T-helper 17 cell (primary cell): ENCODE measurements at places on chromosomes 5 and 9.
A peak's percentile ranks its signal among the peaks of the same experiment; 100 is the strongest.

GRCh38 chr5:104708027-104708426, 1145.4 kb upstream of the NUDT12 start:
- DNase-seq, result no peak

- DNase-seq, result no peak
Observed at GRCh38 chr9:33105959-33106358, 29.5 kb upstream of the SMU1 start.

- DNase-seq, result no peak
Observed at GRCh38 chr9:126204197-126204596, 122.4 kb upstream of the MVB12B start.

DNA sequence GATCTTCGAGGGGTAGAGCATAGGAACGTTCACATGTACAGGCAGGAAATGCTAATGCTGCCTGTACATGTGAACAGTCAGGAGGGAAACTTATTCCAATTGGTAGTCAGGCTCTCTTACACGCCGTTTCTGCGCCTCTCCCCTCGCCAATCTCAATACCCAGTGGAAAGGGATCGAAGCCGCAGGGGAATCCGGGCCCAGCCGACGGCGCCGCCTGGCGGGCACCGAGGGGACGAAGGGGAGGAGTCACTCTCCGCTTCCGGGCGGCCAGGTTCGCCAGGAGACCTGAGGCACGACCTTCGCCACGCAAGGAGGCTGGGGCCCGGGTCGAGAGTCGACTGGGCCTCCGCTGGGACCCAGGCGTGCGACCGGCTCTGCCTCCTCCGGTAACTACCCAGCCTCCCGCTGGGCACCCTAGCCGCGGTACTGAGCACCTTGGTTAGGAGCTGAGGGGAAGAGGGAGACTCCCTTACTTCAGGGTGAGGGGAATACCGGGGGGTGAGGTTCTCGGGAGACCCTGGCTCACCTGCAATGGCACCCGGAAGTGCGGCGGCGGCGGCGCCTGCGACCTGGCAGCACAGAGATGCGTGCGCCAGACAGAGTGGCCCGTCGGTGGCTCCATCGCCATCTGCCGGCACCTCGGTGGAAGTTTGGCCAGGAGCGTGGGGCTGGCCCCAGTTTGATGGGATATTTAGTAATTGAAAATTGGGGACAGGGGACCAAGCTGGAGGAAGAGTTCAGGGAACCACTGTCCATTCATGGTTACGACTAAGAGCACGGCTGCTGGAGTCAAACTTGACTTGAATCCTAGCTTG, at the start of gene PIGO:
Gene PIGO, minus strand, starts transcription at position 557 of the 815 bp plus-strand sequence. CDS start 1,026 bp downstream, outside the sequence.
- peak; percentile 83 for DNase-seq

DNA sequence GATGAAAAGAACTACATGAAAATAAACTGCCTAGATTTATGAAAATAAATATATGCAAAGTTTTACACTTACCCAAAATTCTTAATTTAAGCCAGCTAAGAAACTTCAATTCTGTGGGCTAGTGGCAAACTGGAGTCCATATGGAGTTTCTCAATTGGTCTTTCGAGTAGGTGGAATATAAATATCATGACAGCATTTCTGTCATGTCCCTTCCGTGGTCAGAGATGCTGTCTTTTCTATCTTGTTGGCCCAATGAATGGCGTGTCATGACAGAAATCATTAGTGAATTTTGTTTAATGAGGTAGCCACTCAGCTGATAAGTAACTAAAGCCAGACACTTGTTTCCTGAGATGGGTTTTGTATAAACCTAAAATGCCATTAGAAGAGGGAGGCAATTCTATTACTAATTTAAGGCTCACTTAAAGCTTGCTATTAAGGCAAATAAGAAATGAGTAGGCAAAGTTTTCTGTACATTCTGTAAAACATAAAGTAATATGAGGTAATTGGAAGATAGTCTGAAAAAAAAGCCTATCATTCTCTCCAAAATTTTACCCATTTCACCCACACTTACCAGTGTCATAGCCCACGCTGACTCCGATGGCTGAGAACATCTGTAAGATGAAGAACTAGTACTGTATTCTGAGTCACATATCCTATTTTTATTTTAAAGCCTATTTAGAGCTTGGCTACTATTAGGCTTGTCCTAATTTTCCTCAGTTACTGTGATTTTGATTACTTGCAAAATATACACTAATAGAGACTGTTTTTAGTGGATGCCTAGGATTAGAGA, 419.3 kb upstream of the MEF2C start:
- no peak for DNase-seq

- no peak for DNase-seq
Observed at GRCh38 chr5:6710551-6711318, 2.5 kb upstream of the TENT4A start.

- DNase-seq, result no peak
Observed at GRCh38 chr9:20988671-20989315, 42.6 kb downstream of the HACD4 start.

GRCh38 chr9:30519756-30520155, 1864.7 kb upstream of the ACO1 start:
- DNase-seq, result no peak

DNA sequence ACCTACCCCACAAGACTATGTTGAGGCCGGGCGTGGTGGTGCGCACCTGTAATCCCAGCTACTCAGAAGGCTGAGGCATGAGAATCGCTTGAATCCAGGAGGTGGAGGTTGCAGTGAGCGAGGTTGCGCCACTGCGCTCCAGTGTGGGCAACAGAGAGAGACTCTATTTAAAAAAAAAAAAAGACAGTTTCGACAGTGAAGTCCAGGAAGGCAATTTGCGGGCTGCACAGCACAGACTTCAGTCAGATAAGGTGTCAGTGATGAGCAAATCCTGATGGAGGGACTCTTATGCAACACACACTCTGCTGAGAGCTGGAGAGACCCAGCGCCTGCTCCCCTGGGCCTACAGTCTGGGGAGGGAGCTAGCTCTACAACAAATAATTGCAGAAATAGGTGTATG, 14.2 kb downstream of the CCNJL start:
- DNase-seq, result no peak

DNA sequence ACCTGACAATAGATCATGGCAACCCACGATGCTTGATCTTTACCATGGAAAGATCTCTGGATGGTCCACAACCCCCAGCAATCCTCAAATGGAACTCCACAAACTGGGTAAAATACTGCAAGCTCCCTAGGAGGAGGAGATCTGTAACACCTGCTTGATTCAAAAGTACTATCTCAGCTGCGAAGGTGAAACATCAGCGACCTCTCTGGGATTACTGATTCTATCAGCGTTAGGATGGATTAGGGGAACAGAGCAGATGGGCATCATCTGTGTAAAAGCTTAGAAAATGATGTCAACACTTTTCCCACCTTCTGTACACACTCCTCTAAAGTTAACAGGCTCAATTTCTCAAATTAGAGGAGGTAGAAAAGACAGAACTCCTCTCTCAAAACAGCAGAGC, 31.5 kb upstream of the TRPC7 start:
- no peak for DNase-seq

DNA sequence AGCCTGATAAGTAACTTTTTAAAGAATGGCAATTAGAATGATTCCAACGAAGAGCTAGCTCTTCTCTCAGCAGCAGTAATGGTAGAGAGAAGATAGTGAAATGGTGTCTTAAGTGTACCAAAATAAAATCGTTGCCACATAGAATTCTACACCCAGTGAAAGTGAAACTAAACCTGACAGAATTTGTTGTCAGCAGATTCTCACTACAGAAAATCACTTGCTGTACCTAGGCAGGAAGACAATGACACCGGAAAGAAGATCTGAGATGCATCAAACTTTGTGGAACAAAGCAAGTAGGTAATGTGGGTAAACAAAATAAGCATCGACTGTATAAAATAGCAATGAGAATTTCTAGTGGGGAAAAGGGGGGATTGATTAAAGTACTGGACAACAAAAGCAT, 20.7 kb upstream of the EBF1 start:
- DNase-seq, result no peak

DNA sequence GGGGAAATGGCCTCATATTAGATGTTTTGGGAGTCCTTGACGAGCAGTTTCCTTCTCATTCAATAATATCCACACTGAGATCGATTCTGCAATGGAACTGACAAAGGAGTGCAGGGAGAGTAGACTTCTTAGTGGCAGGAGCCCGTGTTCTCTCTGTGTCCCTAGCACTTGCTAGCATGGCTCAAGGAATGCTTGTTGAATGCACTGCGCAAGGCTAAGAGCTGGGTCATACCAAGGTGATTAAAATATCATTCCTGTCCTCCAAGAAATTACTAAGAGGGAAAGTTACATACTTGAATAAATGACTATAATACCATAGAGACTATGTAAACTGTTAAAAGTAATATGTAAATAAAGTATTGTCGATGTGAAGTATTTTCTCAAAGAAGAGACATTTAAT, 630.1 kb downstream of the IRX1 start:
- DNase-seq, result no peak

DNA sequence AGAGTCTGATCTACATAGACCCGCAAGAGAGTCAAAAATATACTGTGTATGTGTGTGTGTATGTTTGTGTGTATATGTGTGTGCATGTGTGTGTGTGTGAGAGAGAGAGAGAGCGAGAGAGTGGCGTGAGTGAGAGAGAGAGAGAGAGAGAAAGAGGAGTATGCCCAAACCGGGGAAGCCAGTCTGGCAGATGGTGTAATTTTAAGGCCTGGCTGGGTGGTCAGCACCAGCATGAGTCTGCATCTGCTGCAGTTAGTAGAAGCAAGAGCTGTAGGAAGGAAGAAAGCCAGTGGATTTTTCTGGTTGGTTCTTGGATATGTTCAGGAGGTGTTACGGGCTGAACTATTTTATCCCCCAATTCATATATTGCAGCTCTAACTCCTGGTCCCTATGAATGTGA, 75.2 kb downstream of the ACTBL2 start:
- no peak for DNase-seq

GRCh38 chr9:108933231-108933717, 650 bp downstream of the ELP1 start:
- DNase-seq, result no peak

- DNase-seq, result no peak
Observed at GRCh38 chr9:85639675-85640186, 102.0 kb downstream of the AGTPBP1 start.

DNA sequence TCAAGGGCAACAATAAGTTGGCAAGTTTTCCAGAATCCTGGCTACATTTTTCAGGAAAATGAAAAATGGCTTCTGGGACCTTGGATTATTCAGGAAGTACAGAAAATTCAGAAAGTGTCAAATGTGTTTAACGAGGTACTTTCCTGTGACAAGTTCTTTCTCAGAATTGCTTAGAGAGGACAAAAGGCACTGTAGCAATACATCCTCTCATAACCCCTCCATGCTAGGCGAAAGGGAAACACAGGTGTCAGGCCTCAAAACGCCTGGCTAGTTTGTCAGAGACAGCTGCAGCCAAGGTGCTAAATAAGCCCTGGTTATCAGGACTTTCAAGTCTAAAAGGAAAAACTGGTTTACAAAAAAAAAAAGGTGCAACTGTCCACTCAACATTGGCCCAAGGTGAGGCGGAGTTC, 115.2 kb downstream of the GNAQ start:
- DNase-seq, result no peak

DNA sequence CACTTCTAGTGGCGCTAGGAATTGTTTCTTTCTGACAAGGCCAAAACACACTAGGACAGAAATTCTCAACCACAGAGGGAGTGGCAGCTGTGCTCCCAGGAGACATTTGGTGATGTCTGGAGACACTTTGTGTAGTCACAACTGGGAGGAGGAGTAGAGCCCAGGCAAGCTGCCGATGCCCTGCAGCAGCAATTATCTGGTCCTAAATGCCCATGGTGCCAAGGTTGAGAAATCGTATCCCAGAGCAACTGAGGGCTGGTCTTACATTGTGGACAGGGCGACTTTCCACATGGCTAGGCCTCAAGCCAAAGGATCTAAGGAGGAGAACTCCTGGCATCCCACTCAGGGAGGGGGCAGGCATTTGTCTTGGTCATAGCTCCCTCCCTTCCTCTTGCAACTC, 259.9 kb downstream of the GADD45G start:
- no peak for DNase-seq

GRCh38 chr5:91361055-91361701, 21.9 kb downstream of the ARRDC3 start:
- no peak for DNase-seq

- no peak for DNase-seq
Observed at GRCh38 chr5:119445544-119445943, 6.8 kb upstream of the HSD17B4 start.

DNA sequence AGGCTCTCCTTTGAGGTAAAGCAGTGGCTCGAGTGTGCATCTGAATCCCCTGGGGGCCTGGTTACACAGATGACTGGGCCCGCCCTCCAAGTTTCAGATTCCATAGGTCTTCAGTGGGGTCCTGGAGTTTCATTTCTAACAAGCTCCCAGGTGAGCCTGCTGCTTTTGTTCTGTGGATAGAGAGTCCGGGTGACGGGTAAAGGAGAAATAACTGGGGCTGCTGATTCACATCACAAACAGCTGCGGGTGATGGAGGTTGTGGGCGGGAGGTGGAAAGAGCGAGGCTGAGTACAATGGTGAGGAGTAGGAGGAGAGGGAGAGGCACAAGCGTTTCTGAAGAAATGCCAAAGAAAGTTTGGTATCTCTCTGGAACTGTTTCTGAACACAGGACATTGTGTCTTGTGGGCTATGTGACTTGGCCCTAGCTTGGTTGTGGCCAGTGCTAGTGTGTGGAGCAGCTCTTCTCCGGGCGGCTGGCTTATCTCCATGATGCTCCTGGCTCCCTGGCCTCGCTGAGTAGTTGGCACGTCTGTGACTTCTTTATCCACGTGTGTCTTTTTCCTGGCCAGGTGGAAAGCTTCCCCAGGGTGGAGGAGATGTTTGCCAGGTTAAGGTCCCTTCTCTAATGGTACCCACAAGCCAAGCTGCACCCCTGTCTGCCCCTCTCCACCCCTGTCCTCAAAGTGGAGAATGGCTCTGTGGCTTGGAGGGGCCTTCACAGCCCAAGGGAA, 61.7 kb downstream of the HSPA4 start:
- DNase-seq, result no peak

- DNase-seq, result no peak
Observed at GRCh38 chr5:127009784-127010183, 20.6 kb downstream of the MARCHF3 start.

DNA sequence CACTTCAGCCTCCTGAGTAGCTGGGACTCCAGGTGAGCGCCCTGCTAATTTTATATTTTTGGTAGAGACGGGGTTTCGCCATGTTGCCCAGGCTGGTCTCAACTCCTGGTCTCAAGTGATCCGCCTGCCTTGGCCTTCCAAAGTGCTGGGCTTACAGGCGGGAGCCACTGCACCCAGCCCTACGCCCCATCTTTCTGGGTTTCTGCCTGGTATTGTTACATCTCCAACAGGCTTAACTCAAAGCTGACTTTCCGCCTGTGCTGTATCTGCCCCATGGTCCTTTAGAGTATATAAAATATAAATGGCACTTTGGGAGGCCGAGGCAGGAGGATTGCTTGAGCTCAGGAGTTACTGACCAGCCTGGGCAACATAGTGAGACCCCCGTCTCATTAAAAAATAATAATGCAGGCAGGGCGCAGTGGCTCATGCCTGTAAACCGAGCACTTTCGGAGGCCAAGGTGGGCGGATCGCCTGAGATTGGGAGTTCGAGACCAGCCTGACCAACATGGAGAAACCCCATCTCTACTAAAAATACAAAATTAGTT, 36.5 kb upstream of the GLDC start:
- no peak for DNase-seq

- no peak for DNase-seq
Observed at GRCh38 chr5:134106991-134107701, 7.3 kb upstream of the TCF7 start.
